Activated CD4-positive, CD25-positive, alpha-beta regulatory T cell treated with anti-CD3 and anti-CD28 coated beads, Interleukin-2, amount 50 U/mL, for 16 hours (primary cell): ENCODE measurements at places on chromosomes 2 and 18.

DNA sequence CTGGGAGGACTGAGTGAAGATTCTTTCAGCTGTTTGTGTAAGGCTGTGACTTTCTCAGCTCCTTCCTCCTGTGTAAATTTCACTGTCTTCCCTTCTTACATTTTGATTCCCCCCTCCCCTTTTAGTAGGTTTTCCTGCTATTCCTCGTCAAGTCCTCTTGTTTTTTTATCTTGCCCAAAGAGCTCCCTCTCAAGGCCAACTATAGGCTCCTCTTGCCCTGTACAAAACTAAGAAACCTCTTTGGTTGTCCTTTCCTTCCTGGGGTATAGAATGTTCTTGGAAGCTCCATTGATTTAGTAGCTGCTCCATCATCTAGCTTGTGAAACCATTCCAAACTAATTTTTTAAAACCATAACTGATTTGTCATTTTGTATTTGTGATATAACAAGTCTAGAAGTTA lies 7.3 kb downstream of the CCDC121 start:
- DNase-seq: no peak

GRCh38 chr2:121596221-121597080 lies 52.8 kb downstream of the CLASP1 start:
- DNase-seq: no peak

DNA sequence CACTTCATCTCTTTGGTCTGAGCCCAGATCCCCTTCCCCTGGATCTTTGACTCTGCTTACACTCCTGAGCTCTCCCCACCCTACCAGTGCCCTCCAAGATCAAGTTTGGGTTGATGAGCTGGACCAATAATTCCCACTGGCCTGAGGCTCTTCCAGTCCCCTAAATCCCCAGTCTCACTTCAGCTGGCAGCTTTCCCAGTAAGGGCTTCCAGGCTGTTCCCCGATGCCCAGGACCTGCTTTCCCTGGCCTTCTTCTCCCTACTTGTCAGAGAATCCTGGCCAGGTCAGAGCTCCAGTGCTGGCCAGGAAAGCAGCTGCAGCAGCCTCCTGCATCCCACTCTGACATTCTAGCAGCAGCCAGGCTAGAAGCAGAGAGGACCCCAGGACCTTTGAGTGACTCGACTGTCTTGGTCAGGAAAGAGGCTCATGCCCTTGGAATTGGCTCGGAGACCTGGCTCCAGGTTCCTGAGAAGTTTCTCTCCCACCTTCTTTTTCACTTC lies 3.5 kb downstream of the WNT6 start:
- DNase-seq: no peak

- DNase-seq: no peak
These were observed 1.1 kb downstream of the TMEM18 start for GRCh38 chr2:675982-676646.

GRCh38 chr2:105324732-105325131 lies 4.8 kb downstream of the TGFBRAP1 start:
- DNase-seq: no peak

DNA sequence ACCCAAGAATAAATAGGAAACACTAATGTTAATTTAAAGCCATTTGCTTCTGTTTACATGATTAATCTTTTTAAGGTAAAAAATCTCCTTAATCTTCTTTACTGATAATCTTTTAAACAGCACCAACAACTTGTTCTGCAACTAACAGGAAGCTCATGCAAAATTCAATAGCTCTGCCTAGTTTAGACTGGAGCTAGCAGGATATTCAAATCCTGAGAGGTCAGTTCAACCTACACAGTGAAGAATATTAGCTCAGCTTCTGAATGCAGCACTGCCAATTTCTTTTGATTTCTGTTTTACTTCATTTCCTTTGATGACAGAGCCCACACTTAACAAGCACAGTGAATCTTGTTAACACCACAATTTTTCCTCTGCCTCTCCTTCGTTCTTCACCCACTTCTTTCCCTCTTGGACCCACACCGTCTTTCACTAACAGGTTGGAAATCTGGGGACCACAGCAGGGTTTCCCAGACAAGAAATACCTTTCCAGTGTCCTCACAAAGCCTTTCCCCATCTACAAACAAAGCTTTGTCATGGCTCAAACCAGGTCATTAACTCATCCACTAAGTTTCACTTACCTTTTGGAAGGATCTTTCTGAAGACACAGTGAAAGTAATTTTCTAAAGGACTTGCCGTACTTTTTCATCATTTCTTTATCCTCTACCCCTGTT lies 109.8 kb downstream of the STK39 start:
- no peak for DNase-seq

- no peak for DNase-seq
These were observed 13.3 kb upstream of the CCDC85A start for GRCh38 chr2:56170504-56170903.

DNA sequence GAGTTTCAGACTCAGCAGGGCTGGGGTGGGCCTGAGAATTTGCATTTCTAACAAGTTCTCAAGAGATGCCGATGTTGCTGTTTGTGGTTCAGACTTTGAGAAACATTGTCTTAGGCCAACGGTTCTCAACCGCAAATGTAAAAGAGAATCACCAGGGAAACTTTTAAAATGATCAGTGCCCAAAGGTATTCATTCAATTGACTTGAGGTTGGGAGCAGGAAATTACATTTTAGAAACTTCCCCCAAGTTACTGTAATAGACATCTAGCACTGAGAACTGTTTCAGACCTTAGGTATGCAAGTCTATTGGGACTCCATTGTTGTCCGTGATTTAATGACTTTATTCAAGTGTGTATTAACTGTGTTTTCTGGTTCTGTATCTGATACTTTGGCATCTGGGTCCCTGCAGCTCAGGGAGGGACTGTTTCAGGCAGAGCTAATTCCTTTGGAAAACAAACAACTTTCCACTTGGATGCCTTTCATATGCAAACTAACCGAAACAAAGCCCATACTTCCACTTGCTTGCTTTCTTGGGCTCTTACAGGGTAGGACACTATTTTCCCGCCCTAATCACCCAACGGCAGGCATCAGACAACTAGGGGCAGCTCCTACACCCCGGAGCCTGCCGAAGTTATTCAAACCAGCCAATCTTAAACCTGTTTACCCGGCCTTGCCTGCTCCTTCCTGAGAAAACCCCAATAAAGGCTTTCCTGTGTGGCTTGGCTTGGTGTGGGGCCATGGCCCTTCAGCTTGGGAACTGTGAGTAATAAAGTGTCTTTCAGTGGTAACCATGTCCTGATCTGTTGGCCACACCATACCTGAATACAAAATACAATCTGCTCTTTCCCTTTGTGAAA lies 97.6 kb downstream of the POLE4 start:
- DNase-seq: no peak

DNA sequence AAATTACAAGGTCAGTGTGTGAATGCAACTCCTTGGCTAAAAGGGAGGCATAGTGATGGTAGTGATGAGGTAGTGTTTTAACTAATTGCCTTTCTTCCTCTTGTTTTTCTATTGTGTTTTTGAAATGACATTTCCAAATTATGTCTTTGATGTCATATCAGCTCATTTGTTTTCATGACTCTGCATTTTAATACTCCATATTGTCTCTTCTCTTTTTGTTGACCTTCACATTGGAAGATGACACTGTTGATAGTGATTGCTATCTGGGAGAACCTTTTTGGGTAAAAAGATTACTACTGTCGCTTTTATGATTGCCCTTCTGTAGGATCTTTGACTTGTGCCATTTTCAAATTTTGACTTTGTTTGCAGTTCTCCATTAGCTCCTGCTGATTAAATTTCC lies 3.0 kb downstream of the GIGYF2 start:
- no peak for DNase-seq

DNA sequence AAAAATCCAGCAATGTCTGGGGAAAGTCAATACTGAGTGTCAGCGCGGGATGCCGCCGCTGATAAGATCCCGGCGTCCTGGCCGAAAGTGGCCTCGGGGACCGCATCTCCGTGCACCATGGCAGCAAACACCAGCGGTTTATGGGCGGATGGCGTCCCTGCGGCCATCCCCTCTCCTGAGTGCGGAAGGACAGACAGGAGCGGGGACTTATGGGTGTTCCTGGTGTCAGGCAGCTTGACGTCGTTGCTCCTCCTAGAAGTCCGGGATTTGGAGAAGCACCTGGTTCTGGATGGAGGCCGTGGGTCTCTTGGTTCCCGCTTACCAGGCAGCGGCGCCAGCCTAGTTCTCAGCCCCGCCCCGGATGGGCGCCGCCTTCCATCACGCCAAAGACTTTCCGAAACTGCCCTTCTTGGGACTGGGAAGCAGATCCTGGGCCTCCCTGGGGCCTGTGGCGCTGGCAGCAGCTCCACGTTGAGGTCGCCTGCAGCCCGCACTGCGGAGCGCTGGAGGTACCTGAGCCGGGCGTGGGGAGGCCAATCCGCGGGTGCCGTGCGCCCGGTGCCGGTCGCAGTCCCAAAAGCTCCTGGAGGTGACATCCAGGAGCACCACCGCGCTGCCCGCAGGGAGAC lies 119.1 kb downstream of the CCDC74A start:
- no peak for DNase-seq

DNA sequence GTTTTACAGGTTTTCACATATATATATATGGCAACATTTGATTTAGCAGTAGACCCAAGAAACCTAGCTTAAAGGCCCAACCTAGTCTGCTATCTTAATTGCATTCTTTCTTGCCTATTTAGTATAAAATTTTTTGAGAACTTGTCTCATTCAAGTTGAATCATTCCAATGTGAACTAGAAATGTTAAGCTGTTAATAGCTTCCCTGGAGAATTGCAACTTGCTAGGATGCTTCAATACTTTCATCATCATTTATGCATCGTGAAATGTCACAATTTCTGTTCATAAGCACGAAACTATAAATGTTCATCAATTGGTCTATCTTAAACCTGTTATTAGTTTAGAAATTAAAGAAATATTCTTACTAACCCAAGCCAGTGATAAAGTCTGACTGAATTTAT lies 217.6 kb downstream of the BABAM2 start:
- DNase-seq: no peak

DNA sequence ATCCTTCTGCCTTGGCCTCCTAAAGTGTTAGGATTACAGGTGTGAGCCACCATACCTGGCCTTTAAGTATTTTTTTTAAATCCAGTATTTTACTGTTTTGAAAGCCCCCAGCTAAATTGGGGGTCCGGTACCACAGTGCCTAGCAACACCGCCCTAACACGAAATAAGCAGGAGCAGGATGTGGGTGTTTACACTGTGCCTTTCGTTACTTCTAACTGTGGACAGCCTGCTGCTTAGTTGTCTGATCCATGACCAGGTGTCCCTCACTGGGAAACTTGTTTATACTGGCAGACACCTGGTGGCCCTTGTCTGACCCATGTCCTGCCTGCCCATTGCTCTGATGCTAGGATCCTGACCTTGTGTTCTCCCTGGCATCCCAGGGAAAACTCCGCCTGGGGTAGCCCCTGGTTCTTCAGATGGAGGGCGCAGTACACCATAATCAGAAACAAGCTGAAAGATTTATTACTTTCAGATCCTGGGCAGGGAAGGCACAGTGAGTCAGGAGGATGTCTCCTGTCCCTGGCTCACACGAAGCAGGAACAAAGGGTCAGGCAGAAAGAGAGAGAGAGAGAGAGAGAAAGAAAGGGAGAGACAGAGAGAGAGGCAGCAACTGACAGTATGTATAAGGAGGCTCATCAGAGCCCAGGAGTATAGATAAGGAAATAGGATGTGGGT lies 55.7 kb downstream of the NCAPH start:
- no peak for DNase-seq

DNA sequence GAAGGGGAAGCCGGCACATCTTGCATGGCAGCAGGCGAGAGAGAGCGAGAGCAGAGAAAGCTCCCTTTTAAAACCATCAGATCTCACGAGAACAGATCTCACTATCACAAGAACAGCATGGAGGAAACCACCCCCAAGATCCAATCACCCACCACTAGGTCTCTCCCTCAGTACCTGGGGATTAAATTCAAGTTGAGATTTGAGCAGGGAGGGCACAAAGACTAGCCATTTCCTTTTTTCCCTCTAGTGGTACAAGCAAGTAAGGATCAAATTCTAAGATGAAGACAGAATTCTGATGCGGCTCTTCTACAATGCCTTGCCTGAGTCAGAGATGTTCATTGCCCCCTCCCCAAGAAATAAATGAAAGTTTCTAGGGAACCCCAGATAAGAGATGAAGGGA lies 45.6 kb upstream of the ANKRD44 start:
- DNase-seq: no peak

- no peak for DNase-seq
These were observed 3.4 kb downstream of the ARHGAP28 start for GRCh38 chr18:6732952-6733351.

- DNase-seq: no peak
These were observed 38.5 kb upstream of the RND3 start for GRCh38 chr2:150526006-150526405.

- DNase-seq: peak; percentile 80
These were observed at the start of gene GFPT1 for GRCh38 chr2:69386789-69387734. Gene GFPT1, minus strand, starts transcription at chr2:69387227. Its CDS starts 156 bp downstream, at chr2:69387071.

DNA sequence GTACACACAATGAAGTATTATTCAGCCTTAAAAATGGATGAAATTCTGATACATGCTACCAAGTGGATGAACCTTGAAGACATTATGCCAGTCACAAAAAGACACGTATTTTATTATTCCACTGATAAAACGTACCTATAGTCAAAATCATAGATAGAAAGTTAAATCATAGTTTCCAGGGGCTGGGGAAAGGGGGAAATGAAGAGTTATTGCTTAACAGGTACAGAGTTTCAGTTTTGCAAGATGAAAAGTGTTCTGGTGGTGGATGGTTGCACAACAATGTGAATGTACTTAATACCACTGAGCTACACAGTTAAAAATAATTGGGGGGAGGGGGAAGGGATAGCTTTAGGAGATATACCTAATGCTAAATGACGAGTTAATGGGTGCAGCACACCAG lies 279.0 kb upstream of the STON1 start:
- no peak for DNase-seq

- DNase-seq: no peak
These were observed 62.3 kb upstream of the MGAT4A start for GRCh38 chr2:98793275-98793674.

GRCh38 chr2:216553482-216554240 lies 55.0 kb downstream of the RPL37A start:
- no peak for DNase-seq

- DNase-seq: no peak
These were observed 301.4 kb upstream of the TNP1 start for GRCh38 chr2:217160978-217161973.

DNA sequence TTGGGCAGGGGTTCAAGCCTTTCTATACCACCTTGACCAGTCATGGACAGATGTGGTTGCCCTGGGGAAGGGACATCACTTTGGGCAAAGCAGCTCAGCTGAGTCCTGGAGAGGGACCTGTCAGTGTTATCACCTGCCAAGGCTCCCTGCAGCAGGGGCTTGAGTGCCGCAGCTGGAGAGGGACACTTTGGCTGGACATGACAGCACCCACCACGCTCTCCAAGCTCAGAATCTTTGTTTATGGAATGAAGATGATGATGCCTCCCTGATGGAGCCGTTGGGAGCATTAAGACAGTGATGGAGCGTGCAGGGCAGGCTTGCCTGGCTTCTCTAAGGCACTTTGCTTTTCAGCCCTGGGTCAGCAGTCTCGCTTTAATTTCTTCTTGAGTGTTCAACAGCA lies 4.3 kb upstream of the TFCP2L1 start:
- no peak for DNase-seq

GRCh38 chr18:25675123-25675850 lies 323.3 kb upstream of the ZNF521 start:
- DNase-seq: no peak

GRCh38 chr2:34291076-34291475 lies 692.0 kb upstream of the FAM98A start:
- no peak for DNase-seq
